ENCODE measurements at places on chromosomes 5 and 9. TPM values are rescaled to one million over a fixed set of nuclear protein-coding genes. Genes with fewer than 3 reads are reported as not detected.

DNA sequence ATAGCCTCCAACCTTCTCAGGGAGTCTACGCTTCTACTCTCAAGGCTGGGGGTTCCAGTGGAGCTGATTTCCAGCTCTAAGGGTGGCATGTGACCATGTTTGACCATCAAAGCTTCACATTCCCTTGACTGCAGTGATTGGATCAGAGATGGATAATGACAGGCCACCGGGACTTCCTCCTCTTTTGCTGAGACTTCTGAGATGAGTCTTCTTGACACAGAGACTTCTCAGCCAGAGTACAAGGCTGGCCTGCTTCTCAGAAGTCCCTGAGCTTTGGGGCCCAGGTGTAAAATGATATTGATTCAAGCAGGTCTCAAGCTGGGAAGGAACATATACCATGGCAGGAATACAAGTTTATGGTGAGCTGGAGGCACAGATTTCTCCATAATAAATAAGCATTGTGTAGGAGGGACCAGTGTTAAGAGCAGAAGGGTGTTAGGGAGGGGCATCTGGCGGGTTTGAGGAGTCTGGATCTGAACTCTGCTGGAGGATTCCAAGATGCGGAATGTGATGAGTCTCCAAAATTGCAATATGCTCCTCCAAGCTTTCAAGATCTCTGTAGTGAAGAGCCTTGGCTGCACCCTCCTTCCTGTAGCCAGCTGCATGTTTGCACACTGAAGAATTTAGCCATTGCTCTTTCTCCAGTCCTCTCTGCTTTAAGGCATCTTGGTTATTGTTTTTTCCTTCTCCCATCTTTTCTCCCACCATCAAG is 41.7 kb upstream of the HSD17B4 start:
- no peak overlapping the region for H3K27ac ChIP-seq
- no peaks in the 10 kb centered on the region for H3K36me3 ChIP-seq

FAM151B gene
- total RNA-seq: 2.9 TPM

DNA sequence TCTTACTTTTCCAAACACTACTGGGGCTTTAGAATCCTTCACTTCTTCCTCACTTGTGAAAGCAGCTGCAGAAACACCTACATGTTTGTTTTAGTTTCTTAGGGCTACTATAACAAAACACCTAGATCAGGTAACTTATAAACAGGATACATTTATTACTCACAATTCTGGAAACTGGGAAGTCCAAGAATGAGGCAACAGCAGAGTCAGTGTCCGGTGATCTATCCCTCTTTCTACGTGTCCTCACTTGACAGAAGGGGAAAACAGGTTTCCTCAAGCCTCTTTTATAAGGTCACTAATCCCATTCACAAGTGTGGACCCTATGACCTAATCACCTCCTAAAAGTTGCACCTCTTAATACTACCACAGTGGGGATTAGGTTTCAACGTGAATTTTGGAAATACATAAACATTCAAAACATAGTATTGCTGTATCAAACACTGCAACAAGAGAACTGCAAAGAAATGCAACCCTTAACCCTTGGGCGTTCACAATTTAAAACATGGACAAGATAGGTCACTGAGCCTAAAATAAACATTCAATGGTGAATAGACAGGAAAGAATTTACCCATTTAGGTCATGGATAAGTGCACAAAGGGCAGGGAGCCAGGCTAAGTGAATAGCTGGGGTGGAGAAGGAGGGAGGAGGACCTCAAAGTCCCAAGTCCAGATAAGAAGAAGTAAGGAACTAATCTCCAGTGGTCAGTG is 104.3 kb downstream of the PIK3R1 start:
- no peaks in the 10 kb centered on the region for H3K36me3 ChIP-seq
- no peak overlapping the region for H3K27ac ChIP-seq
- peaks cover 15% of the 10 kb centered on the region for H3K4me1 ChIP-seq
- no peak for DNase-seq
- H3K27me3 ChIP-seq: no peaks in the 10 kb centered on the region

SNAPC4 gene
- total RNA-seq: 18.6 TPM

DNA sequence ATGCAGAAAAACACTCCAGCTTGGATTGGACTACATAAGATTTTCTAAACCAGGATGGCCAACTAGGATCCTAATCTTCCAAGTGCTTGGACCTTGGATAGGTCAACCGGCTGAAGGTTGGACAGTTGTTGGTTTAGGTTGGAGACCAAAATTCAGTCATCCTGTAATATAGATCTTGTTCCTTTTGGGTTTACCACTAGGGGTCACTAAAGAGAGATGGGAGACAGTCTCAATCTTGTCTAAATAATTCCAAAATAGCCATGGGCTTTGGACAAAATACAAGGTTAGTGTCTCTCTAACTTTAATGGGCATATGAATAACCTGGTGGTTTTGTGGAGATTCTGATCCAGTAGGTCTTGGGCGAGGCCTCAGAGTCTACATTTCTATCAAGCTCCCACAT is 148.7 kb upstream of the ERCC6L2 start:
- no peak overlapping the region for H3K27ac ChIP-seq
- H3K4me1 ChIP-seq: no peaks in the 10 kb centered on the region
- peaks cover 6% of the 10 kb centered on the region for H3K27me3 ChIP-seq
- DNase-seq: peak; percentile 34
- H3K4me3 ChIP-seq: no peak overlapping the region

PCDHB5 gene
- total RNA-seq: 8.7 TPM

DNA sequence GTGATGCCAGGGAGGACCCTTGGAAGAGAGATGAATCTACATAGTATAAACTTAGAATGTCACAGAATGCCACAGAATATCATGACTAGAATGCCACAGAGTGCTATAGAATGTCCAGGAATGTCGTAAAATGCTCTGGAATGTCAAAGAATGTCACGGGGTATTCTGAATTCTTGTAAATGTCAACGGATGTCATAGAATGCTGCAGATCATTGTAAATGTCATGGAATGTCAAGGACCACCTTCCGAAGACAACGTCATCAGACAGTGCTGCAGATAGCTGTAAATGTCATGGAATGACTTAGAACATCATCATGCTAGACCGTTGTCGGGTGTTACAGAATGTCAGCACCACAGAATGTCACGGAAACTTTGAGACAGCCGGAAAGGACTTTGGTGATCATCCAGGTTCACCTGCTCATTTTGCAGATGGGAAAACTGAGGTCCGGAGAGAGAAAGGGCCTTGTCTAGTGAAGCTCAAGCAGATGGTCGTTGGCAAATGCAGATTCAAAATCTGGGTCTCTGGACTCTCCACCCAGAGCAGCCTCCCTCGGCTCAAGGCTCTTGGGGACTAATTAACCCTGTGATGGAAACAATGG is 117.1 kb downstream of the LHX2 start:
- no peaks in the 10 kb centered on the region for H3K36me3 ChIP-seq
- DNase-seq: no peak
- no peaks in the 10 kb centered on the region for H3K27me3 ChIP-seq
- H3K4me1 ChIP-seq: peaks cover 6% of the 10 kb centered on the region

DNA sequence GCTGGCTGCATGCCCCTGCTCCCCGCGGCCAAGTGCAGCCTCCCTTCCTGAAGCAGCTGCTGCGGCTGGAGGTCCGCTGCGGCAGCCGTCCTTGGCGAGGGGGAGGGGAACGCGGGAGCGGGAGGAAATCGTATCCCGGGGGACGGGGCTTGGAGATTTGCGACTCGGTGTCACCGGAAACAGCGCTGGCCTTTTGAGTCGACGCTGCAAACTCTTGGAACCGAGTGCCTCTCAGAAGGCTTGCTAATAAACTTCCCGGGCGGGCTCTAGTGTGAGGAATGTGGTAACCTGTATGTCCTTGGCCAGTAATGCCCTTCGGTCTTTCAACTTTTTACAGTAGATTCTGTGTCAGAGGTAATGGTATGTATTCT is 82.7 kb downstream of the PTPDC1 start:
- peak overlapping the region; percentile 84 for H3K27ac ChIP-seq
- H3K4me1 ChIP-seq: peaks cover 10% of the 10 kb centered on the region
- no peaks in the 10 kb centered on the region for H3K36me3 ChIP-seq
- DNase-seq: no peak

- no peaks in the 10 kb centered on the region for H3K27me3 ChIP-seq
- H3K27ac ChIP-seq: no peak overlapping the region
- no peak overlapping the region for H3K4me3 ChIP-seq
- DNase-seq: no peak
- H3K36me3 ChIP-seq: no peaks in the 10 kb centered on the region
- no peaks in the 10 kb centered on the region for H3K4me1 ChIP-seq
Observed at GRCh38 chr5:1946122-1946677, 63.5 kb upstream of the IRX4 start.

GRCh38 chr9:75907923-75908322 is 17.4 kb downstream of the PCSK5 start:
- no peaks in the 10 kb centered on the region for H3K27me3 ChIP-seq
- no peak overlapping the region for H3K4me3 ChIP-seq
- DNase-seq: no peak

DNA sequence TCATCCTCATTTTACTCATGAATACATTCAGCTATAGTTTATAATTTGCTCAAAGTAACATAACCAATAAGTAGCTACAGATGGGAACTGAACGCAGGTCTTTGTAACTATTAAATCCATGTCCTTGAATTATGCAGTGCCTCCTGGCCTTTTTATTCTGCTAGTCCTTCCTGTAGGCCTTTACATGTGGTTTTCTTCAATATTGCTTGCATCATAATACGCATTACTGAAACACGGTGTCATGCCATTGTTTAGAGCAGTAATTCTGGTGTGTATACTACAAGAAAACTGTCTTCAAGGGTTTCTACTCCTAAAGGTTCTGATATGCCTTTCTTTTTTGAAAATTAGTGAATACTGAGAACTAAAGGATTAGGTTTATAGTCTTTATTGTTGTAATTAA is 20.7 kb downstream of the CWC27 start:
- H3K4me1 ChIP-seq: no peaks in the 10 kb centered on the region
- H3K36me3 ChIP-seq: no peaks in the 10 kb centered on the region
- no peak overlapping the region for H3K4me3 ChIP-seq
- H3K27ac ChIP-seq: no peak overlapping the region
- DNase-seq: peak; percentile 31

PALM2AKAP2 gene
- total RNA-seq: 61.3 TPM

CCNO gene
- total RNA-seq: 0.43 TPM

- H3K36me3 ChIP-seq: no peaks in the 10 kb centered on the region
- DNase-seq: no peak
- H3K27me3 ChIP-seq: no peaks in the 10 kb centered on the region
- no peak overlapping the region for H3K4me3 ChIP-seq
Observed at GRCh38 chr9:5146241-5146640, 39.2 kb downstream of the INSL6 start.

Data from astrocyte (in vitro differentiated cells and primary cell).